Stimulated activated CD8-positive, alpha-beta memory T cell treated with anti-CD3 and anti-CD28 coated beads, Interleukin-4, amount 100 ng/mL, for 4 hours (primary cell): ENCODE measurements at places on chromosomes 1 and 21.

- DNase-seq = no peak
Observed at GRCh38 chr21:43733529-43734071, 14.7 kb downstream of the PDXK start.

DNA sequence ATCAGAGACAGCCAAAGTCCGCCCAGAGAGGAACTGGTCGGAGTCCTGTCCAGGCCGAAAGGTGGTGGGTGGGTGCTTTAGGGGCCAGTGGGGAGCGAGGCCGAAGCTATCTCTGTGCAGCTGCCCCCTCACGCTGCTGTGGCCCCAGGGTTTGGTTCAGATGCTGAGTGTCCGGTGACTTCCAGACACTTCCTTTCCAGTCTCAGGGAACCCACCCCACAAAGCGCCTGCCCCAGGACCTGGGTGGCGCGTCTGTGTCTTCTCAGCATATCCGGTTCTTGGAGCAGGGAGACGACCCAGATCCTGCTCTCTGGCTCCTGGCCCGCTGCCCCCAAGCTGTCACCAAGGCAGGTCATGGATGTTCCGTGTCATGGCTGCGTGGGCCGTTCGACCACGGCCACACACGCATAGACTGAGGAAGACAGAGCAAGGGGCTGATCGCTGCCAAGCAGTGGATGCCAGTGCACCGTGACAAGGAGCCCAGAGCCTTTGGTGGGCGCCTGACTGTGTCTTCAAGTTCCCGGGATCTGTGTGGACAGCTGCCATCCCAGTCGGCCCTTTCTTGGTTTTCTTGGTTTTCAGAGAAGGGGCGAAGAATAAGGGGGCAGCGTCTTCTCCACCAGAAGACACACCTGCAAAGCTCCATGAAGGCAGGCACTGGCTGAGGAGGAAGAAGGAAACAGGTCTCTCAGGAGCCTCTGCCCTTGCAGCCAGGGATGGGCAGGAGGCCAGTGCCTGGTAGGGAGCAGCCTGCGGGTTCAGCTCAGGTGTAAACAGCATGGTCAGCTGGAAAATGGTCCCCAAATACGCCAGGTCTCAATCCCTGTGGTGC is 22.9 kb upstream of the COL18A1 start:
- DNase-seq = no peak

GRCh38 chr1:110746644-110747259 is 72.0 kb upstream of the KCNA3 start:
- peak; percentile 9 for DNase-seq

DNA sequence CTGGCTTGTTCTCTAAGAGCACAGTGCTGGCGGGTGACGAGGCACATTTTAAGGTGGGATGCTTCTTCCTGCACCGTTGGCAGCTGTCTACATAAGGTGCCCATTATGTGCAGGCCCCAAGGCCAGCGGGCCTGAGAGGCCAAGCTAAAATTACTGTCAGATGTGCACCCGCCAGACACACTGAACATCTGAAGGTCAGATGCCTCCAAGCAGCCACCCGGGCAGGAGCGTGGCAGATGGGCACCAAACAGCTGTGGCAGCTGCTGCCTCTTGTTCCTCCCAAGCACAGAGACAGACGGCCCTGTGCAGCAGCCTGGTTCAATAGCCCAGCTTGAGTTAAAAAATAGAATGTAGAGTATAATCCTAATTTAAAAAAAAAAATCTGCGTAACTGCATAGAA is 211.9 kb upstream of the EDN2 start:
- no peak for DNase-seq

GRCh38 chr1:163703794-163704193 is 382.0 kb downstream of the NUF2 start:
- DNase-seq = no peak

GRCh38 chr1:63103682-63104081 is 218.7 kb upstream of the FOXD3 start:
- DNase-seq = no peak

GRCh38 chr1:157466011-157466410 is 86.3 kb downstream of the FCRL5 start:
- DNase-seq = no peak

DNA sequence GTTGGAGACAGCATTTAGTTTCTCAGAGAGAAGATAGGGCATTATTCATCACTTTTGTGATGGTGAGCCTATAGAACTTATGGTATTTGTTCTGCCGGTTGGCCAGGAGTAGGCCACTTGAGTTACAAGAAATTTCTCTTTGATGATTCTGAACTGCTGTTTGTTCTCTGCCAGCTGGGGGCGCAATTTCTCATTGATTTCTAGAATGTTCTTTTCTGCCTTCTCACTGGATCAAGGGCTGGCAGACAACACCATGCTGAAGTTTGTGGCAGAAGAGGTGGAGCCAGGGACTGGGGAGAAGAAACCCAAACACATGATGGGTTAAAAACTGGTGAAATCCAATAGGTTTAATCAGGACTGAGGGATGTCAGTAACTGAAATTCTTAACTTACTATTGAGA is 360.6 kb downstream of the FAM72C start:
- no peak for DNase-seq

DNA sequence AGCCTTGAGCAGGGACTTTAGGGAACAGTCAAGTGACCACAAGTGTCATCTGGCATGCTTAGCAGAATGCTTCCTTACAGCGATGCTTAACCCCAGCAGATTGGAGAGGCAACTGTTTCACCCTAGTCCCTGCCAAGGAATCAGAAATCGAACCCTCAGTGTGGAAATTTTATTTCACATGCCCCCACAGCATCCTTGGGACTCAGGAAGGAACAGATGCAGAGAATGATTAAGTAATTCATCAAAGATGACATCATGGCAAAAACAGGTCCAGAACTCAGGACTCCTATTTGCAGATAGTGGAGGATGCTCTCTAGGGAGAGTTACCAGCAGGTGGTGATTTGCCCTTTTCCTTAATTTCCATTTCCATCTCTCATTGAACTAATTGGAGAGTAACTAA is 333.0 kb upstream of the KAZN start:
- no peak for DNase-seq

- DNase-seq = no peak
Observed at GRCh38 chr21:16047904-16048303, 318.1 kb downstream of the USP25 start.

DNA sequence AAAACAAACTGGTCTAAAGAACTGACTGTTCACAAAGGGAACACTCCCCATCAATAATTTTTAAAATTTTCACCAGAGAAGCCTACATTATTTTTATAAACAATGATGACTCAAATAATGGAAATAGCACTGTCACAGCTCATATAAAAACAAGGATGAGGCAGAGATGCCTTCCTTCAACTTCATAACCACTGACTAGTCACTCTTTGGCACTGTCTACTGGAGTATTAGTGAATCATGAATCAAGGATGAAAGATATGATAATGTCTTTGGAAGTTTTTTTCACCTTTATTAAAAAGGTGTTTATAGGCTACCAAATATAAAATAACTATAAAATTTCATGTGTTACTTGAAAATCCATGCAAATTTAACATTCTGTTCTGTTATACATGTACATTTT is 316.9 kb downstream of the VAV3 start:
- DNase-seq = no peak

DNA sequence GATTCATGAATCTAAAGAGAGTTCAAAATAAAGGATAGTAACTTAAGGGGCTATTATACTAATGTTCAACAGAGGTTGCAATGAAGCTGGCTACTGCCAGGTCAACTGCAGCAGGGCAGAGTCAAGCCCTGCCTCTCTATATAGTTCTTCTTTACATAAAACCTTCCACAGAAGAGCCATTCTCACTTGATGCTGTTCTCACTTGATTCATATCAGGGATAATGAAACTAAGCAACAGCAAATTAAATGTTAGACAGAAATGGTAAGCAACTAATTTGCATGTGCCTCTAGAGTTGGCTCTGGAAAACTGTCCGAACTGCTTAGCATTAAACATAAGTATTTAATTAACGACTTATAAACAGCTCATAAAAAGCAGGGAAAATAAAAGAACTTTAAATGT is 17.4 kb downstream of the CCSAP start:
- no peak for DNase-seq

- DNase-seq = no peak
Observed at GRCh38 chr1:202694314-202694713, 15.9 kb downstream of the SYT2 start.

- DNase-seq = no peak
Observed at GRCh38 chr1:49026230-49026811, 249.6 kb upstream of the BEND5 start.

DNA sequence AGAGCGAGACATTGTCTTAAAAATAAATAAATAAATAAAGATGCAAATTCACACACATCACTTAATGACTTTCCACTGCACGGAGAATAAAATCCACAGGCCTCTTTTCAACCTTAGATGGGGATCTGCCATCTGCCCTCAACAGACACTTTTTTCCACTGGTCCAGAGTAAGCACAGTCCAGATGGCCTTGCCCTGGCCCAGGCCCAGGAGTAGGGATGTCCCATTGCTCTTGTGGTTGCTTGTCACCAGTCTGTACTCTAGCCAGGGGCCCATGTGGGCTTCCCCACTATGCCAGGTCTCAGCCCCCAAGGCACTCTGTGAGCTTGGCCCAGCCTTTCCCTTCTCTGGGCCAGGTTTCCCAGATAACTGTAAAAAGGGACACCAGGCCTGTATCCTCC is 17.4 kb downstream of the PLOD1 start:
- no peak for DNase-seq

DNA sequence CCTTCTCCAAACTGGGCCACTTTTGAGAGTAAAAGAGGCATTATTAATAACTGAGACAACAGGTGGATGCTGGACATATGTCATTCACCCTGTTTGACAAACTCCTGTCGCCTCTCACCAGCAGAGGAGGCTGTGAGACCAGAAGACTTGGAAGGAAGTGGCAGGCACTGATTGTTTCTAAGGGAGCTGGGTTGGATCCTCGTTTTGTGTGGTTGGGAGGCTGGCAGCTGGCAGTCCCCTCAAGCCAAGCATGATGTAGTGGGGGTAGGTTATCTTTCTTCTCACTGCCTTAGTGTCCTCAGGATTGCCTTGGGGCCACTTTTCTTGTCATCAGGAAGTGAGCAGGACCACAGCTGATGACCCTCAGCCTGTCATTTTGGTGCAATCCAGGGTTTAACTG is 86.5 kb upstream of the KCNJ15 start:
- DNase-seq = no peak

- DNase-seq = no peak
Observed at GRCh38 chr1:182533896-182534295, 55.2 kb downstream of the RNASEL start.

DNA sequence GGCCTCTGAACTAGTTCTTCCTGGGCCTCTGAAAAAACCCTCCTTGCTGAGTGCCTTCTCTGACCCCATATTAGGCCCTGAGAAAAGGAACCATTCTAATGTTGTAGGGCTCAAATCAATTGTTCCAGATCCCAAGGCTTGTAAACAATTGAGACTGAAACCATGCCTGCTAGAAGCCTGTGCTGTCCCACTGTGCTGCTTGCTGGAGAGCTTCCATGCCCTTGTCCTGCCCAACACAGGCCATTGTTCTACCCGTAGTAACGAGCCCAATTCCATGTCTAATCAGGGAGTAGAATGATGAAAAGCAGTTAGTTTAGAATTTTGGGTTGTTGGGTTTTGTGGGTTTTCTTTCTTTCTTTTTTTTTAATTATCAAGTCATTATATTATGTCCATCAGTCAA is 47.4 kb downstream of the ZNF281 start:
- DNase-seq = no peak

GRCh38 chr21:33025489-33026442 is at the start of gene OLIG2:
OLIG2 (plus strand) TSS chr21:33025935; CDS start chr21:33026863, 928 bp downstream.
- no peak for DNase-seq

GRCh38 chr1:152520561-152521090 is 6.3 kb downstream of the CRCT1 start:
- DNase-seq = no peak

- no peak for DNase-seq
Observed at GRCh38 chr1:156400191-156400935, 31.4 kb downstream of the RHBG start.

DNA sequence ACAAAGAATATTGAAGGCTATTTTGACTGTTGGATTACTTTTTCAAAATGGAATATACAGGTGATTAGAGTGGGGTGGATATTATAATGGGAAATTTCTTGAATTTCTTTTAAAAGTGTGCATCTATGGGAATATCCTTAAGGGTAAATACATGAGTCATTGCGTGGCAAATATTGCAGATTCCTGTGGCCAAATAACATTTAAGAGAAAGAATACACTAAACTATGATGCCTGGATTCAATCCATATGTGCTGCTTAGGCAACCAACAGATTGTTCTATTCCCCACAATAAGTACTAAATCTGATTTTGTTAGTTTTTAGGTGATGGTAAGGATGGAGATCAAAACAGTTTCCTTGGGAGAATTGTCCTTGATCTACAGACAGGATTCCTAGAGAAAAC is 119.5 kb downstream of the HMCN1 start:
- DNase-seq = no peak

DNA sequence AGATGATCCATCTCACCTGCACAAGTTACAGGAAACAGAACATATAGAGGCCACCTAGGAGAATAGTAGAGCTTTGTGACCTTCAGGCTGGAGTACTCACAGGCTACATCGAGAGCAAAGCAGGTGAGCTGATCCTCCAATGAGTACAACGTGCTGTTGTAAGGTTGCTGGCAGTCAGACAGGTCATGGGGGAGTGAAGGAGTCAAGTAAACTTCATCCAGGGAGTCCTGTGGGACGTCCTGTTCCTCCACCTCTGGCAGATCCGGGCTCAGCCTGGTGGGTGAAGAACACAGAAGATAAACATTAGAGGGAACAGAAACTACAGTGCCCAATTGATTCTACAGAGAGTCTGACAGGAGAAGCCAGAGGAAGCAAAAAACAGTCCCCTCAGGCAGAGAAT is 62.5 kb downstream of the PRKAB2 start:
- DNase-seq = no peak

DNA sequence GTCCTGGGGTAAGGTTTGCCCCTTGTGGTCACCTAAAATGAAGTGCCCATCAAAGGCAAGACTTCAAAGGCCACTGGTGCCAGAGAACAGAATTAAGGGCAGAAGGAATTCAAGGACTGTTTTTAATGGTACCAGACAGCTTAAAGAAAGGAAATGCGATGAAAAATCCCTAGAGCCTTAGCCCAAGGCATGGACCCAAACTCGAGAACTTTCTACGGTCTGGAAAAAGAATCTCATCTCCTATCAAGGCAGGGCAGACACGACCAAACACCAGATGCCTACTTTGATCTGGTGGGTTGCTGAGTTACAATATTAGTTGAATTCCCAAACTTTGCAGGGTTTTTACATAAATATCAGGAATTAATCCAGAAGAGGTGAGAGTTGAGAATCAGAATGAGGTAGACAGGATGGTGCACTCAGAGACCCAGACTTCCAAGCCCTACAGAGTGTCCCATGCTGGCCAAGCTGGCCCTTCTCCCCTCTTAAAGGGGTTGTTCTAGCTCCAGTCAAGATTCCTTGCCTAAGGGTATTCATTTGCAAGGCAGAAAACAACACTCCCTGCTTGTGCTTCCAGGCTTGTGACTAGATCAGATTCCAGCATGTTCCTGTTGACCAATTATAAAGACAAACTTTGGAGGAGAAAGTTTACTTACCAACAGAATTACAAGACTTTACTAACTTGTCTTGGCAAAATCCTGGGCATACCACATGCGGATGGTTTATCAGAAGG is 48.0 kb downstream of the EDN2 start:
- no peak for DNase-seq

- no peak for DNase-seq
Observed at GRCh38 chr1:183761871-183762270, 43.0 kb upstream of the RGL1 start.
